NCI-H1092 treated with DMSO at 0.1 percent for 48 hours (cell line): ENCODE measurements at places on chromosomes 1 and 21.

GRCh38 chr21:43971201-43971991, 40.7 kb upstream of the TRAPPC10 start:
- no peak for DNase-seq

DNA sequence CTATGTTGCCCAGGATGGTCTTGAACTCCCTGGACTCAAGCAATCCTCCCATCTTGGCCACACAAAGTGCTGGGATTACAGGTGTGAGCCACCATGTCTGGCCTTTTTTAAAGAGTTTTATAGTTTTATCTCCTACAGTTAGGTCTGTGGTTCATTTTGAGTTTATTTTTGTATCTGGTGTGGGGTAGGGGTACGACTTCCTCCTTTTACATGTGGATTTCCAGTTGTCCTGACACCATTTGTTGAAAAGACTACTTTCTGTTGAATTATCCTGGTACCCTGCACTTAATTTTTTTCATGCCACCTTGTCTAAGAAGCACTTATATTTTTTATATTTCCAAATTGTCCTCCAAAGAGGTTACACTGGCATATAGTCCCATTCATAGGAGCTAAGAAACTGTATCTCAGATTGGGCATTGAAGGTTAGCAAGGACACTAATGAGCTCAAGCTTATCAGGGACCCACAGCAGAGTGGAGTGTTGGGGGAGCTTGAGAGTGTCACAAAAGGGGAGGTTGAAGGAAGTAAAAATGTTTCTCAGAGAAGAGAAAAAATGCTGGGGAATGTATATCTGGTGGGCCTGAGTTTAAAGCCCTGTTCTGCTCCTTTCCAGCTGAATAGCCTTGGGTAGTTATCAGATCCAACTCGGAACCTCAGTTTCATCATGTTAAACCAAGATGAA, 23.4 kb upstream of the MEF2D start:
- DNase-seq = no peak

GRCh38 chr1:94029130-94029993, 91.6 kb downstream of the ABCA4 start:
- DNase-seq = no peak

GRCh38 chr1:75796376-75797272, at the start of gene MSH4:
Gene MSH4, plus strand, starts transcription at chr1:75796882. Its CDS starts 104 bp downstream, at chr1:75796986.
- no peak for DNase-seq

DNA sequence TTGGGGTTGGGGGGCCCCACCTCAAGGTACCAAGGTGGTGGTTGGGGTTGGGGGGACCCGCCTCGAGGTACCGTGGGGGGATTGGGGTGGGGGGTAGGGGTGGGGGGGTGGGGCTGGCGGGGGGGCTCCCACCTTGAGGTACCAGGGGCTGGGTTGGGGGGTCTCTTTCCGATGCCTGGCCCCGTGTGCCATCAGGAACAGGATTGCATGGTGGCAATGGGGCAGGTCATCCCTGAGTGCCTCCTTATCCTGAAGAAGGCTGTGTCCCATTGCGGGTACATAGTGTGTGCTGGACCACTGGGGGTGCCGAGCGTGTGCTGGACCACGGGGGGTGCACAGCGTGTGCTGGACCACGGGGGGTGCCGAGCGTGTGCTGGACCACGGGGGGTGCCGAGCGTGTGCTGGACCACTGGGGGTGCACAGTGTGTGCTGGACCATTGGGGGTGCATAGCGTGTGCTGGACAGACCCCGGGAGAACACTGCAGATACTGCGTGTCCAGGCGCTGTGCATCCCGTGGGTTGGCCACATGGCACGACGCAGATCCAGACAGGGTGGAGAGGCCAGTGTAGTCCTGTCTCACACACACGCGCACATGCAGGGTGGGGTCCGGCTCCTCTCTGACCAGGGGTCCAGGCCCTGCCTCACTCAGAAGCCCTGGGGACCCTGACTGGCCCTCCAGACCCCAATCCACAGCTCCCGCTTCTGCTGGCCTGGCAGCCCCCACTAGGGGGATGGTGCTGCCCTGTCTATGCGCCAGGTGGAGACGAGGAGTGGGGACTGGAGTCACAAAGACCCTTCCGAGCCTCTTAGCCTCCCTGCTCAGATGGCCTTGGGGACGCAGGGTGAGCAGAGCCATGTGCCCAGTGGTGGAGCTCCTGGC, 4.2 kb downstream of the SCNN1D start:
- no peak for DNase-seq

- DNase-seq = no peak
Observed at GRCh38 chr1:235710687-235711086, 61.1 kb upstream of the GNG4 start.

DNA sequence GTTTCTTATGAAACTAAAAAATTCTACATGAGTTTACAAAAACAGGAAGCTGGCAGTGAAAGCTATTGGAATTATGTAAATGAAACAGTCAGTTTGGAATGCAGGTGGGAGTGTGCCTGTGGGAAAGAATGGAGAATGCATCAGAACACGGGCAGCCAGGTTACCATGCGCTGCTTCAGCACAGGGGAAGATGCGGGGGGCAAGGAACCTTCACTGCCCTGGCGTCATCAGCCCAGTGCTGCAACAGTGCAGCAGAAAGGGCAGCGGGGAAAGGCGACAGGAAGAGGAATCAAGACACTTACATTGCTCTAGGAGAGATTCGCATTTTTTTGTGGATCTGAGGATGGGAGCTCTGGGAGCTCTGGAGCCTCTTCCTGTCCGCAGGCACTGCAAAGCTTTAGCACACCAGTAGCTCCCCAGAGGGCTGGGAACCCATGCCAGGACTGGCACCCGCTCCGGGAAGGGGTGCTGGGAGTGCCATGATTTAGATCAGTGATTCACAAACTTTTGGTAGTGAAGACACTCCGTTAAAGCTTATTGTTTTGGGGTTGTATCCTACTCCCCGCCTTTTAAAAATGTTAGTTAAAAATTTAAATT, 64.1 kb upstream of the WDR26 start:
- no peak for DNase-seq

DNA sequence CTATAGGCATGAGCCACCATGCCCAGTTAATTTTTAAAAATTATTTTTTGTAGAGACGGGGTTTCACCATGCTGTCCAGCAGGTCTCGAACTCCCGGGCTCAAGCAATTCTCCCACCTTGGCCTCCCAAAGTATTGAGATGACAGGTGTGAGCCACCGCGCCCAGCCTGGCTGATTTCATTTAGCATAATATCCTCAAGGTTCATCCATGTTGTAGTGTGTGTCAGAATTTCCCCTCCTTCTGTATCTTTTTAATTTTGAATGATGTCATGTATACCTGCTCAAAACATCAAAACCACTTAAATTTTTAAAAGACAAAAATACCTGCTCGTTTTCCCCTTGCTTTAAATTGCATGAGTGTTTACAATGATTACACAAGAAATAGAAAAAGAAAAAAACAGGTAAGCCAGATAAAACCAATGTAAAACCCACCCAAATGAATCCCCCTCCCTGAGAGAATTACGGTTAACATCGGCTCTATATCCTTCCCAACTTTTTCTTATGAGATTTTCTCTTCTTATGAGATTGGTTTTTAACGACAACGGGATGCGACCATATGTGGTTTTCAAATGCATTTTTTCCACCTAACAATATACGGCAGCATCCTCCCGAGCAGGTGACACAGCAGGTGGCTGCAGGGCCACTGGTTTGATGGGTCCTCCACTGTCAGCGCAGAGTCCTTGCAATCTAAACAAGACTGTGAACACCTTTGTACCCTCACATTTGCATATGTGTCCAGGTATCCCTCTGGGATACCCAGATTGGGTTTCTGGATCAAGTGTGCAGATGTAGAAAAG, 22.1 kb downstream of the IFFO2 start:
- DNase-seq = no peak

GRCh38 chr1:243414152-243414494, 158.3 kb downstream of the SDCCAG8 start:
- DNase-seq = no peak

GRCh38 chr1:165376041-165376810, 19.7 kb upstream of the LMX1A start:
- DNase-seq = peak; percentile 71

DNA sequence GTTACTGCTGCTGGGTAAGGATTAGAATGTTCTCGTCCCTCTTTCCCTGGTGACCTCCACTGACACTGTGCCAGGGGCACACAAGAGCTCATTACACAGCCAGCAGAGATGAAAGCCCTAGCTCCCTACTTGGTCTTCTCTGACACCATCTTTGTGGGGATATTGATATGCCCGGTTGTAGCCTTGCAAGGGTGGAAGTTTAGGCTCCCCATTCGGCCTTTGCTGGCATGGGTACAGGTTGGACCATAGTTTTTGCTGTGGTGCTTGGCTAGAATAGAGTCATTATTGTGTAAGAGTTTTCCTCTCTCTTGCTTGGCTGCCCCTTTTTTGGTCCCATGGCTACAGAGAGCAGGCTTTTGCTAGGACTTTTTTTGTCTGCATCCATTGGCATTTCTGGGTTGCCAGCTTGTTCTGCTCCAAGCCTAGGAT, 12.3 kb downstream of the RAB4A start:
- DNase-seq = no peak

- peak; percentile 14 for DNase-seq
Observed at GRCh38 chr1:66546047-66546810, 12.3 kb downstream of the SGIP1 start.

DNA sequence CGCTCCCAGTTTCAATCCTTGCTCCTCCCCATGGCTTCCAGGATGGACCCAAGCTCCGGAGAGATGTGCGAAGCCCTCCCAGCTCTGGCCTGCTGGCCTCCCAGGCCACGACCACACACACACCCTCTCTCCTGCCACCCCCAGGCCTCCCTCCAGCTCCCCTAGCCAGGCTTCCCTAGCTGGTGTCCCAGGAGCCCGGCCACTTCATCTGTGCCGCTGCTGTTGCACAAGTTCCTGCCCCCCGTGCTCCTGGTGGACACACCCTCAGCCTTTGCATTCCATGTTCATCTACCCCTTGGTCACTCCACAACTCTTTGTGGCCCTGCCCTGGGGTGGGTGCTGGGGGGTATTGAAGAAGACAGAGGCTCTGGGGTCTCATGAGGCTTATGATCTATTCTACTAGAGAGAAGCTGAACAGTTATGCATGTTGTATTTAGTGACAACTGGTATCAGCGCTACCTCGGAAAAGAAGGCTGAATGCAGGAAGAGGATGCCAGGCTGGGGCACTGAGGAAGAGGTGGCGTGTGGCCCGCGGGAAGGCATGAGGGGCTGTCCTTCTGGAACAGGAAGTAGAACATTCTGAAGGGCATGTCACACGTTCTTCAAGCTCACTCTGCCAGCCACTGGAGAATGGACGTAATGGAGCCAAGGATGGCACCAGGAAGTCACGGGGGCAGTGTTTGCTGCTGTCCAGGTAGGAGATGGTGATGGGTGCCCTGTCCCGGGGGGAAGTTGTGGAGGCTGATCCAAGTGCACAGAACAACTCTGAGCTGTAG, 172.4 kb downstream of the PSMG1 start:
- DNase-seq = no peak

- DNase-seq = peak; percentile 1
Observed at GRCh38 chr1:3453891-3454810, at the start of gene ARHGEF16. Gene ARHGEF16, plus strand, starts transcription at chr1:3454665. Its CDS starts 8,420 bp downstream, at chr1:3463085.

DNA sequence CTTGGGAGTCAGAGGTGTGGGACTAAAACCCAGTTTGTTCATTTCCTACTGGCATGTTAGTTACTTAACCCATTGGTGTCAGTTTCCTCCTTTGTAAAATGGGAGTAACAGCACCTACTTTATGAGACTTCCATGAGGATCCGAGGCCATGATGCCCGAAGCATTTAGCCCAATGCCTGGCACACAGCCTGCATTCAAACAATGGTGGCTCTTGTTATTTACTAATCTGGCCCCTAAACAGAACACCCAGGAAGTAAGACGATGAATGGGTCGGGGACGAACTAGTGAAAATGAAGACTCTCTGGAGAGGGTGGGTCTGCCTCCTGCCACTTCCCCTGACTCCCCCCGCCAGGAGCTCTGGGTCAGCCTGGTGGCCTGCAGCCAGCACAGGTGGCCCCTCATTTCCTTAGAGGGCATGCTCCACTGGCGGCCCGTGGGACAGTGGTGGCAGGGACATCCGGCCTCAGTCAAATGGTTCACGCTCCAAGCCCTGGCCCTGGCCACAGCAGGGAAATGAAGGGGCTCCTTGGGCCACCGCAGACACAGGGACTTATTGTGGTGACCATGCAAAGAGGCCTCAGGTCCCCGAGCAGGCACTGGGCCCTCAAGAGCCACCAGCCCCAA, 9.5 kb upstream of the TAS1R2 start:
- DNase-seq = no peak

DNA sequence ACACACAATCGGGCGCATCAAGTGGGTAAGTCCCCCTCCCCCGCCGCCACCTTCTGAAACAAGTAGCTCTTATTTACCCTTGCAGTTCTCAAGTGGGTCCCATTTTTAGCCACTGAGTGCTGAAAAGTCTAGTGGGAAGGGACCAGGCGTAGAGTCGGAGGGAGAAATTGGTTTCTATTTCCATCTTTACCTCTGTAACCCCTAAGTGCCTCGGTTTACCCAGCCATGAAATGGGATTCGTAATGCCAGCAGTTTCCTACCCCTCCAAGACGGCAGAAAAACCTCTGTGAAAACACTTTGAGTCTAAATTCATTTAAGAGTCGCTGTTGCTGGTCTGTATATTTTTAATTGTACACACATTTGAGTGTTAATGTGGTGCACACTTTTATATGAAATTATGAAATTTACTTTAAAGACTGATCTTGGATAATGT, 928 bp downstream of the TLCD4 start:
- DNase-seq = no peak

DNA sequence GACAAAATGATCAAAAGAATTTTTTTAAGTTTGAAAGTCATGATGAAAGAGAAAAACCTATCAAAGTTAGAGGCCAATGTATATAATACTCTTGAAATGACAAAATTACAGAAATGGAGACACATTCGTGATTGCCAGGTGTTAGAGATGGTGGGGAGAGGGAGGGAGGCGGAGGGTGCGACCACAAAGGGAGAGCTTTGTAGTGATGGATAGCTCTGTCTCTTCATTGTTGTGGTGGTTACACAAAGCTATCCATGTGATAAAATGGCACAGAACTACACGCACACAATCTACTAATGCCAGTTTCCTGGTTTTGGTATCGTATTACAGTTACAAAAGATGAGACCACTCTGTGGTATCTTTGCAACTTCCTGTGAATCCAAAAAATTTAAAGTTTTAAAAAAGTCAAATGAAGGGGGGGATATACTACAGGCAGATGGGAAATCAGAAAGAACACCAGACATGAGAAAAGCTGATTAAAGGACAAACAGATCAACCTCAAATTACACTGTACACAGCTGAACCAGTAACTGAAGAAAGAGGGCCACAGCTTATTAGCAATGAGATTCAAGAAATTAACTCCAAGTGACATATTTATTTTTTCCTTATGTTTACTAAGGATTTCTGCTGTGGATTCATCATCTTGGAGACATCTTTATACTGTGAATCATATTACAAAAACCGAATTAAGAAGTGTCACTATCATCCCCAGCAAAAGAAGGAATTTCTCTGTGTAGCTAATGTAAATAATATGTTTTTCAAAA, 199.1 kb downstream of the SLC45A1 start:
- DNase-seq = no peak

- no peak for DNase-seq
Observed at GRCh38 chr1:28301368-28302174, 27.3 kb upstream of the MED18 start.

DNA sequence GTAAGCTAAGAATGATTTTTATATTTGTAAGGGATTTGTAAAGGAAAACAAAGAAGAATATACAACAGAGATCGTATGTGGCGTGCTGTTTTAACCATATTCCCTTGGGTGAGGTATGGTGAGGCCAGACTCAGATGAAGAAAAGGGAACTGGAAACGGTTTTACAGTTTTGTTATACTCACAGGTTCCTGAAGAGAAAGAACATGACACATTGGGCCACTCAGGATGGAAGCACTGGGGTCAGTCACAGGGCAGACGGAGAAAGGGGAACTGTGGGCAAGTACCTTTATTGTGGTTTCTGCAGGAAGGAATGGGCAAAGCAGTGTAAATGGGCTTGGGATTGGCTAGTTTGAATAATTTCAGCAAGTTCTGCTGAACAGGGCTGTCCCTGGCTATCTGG, 177.4 kb downstream of the LBR start:
- no peak for DNase-seq
